ENCODE measurements at places on chromosomes 3 and 15. TPM values are rescaled to one million over a fixed set of nuclear protein-coding genes. Genes with fewer than 3 reads are reported as not detected.

The ROBO2 gene
- 236 TPM for total RNA-seq

The GP5 gene
- total RNA-seq, result 0.09 TPM

The ABHD6 gene
- total RNA-seq, result 21.7 TPM

The CPOX gene
- 16.7 TPM for total RNA-seq

The CD80 gene
- total RNA-seq, result 0.36 TPM

The PLCB2 gene
- total RNA-seq, result 4.4 TPM

The OR5K2 gene
- not detected for total RNA-seq

The CHRM5 gene
- 0.27 TPM for total RNA-seq

The GP9 gene
- total RNA-seq, result not detected

The CLEC3B gene
- 17.1 TPM for total RNA-seq

The CCR8 gene
- not detected for total RNA-seq

The TGM4 gene
- total RNA-seq, result not detected

The UROC1 gene
- total RNA-seq, result 0.27 TPM

The TIMP4 gene
- 17.6 TPM for total RNA-seq

The C2CD4B gene
- 2.0 TPM for total RNA-seq

The DGKG gene
- total RNA-seq, result 14.9 TPM

The GPR160 gene
- total RNA-seq, result 3.9 TPM

The CEMIP gene
- 7.1 TPM for total RNA-seq

The RFTN1 gene
- total RNA-seq, result 26.6 TPM

The MOBP gene
- 0.73 TPM for total RNA-seq

The KLF15 gene
- 5.3 TPM for total RNA-seq

The FAM81A gene
- 4.9 TPM for total RNA-seq
